ENCODE measurements at places on chromosomes 11 and 22.

GRCh38 chr22:41517172-41518047 lies 26.9 kb downstream of the POLR3H start:
- peak; percentile 65 for DNase-seq

DNA sequence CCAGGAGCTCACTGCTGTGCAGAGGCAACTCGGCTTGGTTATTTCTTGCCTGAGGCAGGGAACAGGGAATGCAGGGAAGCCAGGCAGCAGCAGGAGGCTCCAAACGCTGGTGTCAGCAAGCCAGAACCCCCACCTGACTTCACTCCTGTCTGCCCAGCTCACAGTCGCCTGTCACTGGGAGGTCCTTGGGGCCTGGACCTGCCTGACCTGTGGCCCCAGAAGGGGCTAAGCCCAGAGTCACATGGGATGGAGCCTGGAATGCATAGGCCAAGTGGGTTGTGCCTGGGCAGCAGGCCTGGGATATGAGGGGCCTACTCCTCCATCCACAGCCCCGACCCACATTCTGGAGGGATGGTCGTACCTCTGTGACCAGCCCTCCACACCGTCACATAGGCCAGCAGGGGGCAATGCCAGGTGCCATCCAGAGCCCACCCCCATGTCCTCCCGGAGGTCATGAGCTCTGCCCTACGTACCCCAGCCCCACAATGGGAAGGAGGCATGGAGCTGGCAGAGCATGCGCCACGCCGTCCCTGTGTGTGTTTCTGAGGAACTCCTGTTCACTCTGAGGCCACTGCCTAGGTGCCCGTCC lies 5.2 kb downstream of the RASSF7 start:
- DNase-seq: no peak

GRCh38 chr11:119509282-119509841 lies 86.4 kb upstream of the THY1 start:
- no peak for DNase-seq

GRCh38 chr11:114183044-114183511 lies 113.1 kb upstream of the NNMT start:
- DNase-seq: no peak

- no peak for DNase-seq
Observed at GRCh38 chr11:108224366-108224765, 1.5 kb downstream of the ATM start.

DNA sequence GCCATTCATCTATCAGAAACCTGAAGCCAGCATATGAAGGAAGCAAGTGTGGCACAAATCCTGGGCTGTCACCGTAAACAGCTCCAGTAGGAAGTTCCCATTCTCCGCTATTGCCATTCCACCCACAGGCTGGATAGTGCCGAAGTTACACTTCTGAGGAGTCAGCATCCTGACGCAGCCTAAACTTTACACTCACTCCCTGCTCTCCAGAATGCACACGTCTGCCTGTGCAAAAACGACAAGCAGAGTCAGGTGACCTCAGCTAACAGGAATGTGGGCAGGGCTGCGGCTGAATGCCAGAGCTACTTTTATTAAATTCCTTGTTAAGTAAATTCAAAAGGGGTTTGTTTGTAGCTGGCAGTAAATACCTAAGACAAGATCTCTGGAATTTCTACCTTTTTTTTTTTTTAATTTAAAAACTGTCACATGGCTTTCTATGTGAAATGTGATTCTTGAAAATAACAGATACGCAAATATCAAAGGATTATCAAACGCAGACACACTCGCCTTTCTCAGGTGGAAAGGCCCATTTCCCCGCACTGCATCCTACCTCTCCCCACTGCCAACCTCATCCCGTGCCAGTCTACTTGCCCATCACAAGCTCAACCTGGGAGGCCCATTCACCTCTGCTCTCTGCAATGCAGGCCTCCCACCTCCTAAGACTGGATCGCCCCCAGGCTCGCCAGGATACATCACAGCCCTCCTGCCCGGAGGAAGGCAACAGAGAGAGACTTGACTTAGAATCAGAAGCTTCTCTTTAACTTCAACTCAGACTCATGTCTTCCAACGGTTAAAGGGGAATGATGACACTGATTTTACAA lies 33.5 kb downstream of the NFRKB start:
- DNase-seq: peak; percentile 67

- no peak for DNase-seq
Observed at GRCh38 chr11:14422814-14423182, 63.8 kb upstream of the RRAS2 start.

GRCh38 chr11:40032331-40032730 lies 1427.1 kb downstream of the LRRC4C start:
- no peak for DNase-seq

DNA sequence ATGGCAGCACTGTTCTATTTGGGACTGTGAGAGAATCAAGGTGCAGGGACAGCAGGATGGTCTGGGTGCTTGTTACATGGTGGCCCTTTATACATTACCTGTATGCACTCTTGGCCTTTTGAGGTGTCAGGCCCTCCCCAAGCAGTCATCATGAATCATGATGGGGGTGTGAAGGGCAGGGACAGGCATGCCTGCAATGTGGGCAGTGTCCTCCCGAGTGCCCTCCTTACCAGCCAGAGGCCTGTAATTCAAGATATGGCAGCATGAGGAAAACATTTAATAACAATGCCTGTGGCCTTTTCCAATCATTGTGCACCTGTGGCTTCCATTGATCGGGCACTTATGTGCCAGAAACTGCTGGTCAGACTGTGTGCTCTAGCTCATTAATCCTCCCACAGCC lies 25.5 kb upstream of the CYP2D6 start:
- DNase-seq: no peak

GRCh38 chr11:83140691-83141455 lies 16.1 kb upstream of the PCF11 start:
- DNase-seq: no peak

DNA sequence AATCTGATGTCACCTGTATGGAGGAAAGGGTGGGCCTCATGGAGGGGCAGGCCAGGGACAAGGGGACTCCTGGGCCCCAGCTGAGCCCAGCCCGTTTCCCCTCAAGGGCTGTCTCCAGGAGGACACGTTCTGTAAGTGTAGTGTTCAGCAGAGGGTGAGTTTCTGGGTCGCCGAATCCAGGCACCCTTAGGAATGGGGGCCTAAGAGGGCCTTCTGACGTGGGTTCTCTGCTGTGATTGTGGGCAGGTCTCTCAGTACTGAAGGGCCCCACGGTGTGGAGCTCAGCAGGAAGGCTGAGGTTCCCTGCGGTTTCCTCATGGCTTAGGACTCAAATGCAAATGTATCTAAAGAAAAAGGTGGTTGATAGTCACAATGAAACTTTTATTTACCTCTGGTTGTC lies 6.5 kb downstream of the PTDSS2 start:
- no peak for DNase-seq

GRCh38 chr22:35065796-35066218 lies at the start of gene ISX:
Gene ISX, plus strand, starts transcription at chr22:35066158. Its CDS starts 930 bp downstream, at chr22:35067088.
- DNase-seq: no peak

DNA sequence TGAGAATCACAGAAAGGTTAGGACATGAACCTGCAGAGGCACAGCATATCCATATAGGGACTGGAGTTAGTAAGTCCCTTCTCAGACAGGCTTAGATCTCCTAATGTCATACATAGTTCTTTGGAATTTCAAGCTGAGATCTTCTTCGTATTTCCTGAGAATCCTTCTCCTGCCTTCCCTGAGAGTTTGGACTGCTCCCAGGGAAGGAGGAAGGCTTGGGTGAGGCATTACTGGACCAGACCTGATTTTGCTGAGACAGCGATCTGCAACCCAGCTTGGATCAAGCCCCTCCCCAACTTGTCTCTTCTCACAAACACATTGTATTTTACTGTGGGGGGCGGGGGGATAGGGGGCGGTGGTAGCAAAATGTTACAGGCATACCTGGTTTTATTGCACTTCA lies 108.5 kb downstream of the TSPAN18 start:
- DNase-seq: no peak

GRCh38 chr11:45395947-45396346 lies 109.8 kb upstream of the SYT13 start:
- DNase-seq: no peak
